ENCODE measurements at places on chromosomes 5 and 9. TPM values are rescaled to one million over a fixed set of nuclear protein-coding genes. Genes with fewer than 3 reads are reported as not detected.

The TAF1L gene
- under 0.01 TPM for total RNA-seq

The FOXD4L4 gene
- 0.09 TPM for total RNA-seq

The QSOX2 gene
- total RNA-seq, result 5.9 TPM

The FBXL7 gene
- total RNA-seq, result 10.4 TPM

The PCDHGB3 gene
- 2.6 TPM for total RNA-seq

The SRA1 gene
- total RNA-seq, result 15.0 TPM

The SPTLC1 gene
- total RNA-seq, result 112 TPM

The SLC22A5 gene
- total RNA-seq, result 2.2 TPM

The RMND5B gene
- 27.1 TPM for total RNA-seq

The ICE1 gene
- total RNA-seq, result 19.9 TPM

The ADRB2 gene
- 13.0 TPM for total RNA-seq

The OMD gene
- not detected for total RNA-seq

The DIMT1 gene
- total RNA-seq, result 56.4 TPM

The ZDHHC11B gene
- not detected for total RNA-seq

The CFAP90 gene
- not detected for total RNA-seq

The FAXDC2 gene
- total RNA-seq, result 15.5 TPM

The PSD2 gene
- total RNA-seq, result 0.09 TPM

The MEIKIN gene
- total RNA-seq, result not detected

The LRRC19 gene
- total RNA-seq, result not detected

The PKN3 gene
- total RNA-seq, result 8.5 TPM

Data from dermis lymphatic vessel endothelial cell (primary cell).